ENCODE measurements at places on chromosomes 4 and X.

GRCh38 chr4:94690851-94691254, 66.9 kb upstream of the BMPR1B start:
- DNase-seq, result no peak

- no peak for DNase-seq
Observed at GRCh38 chrX:118773782-118774181, 46.4 kb downstream of the IL13RA1 start.

DNA sequence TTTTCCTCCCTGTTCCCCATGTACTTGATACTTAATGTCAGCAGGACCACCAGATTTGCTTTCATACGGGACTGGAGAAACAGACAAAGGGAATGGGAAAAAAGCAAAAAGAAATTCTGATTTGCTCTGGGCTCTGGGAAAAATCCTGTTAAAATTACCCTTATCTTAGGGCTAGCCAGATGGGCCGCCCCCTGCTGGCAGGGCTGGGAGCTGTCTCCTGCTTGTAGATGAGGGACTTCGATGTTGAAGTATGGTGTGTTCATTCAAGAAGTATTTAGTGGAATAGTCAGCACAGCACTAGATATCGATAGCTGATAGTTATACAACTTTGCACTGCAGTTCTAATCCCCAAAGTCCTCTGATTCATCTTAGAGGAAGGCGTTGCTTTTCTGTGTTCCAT, 45.8 kb downstream of the BCORL1 start:
- DNase-seq, result peak; percentile 17

DNA sequence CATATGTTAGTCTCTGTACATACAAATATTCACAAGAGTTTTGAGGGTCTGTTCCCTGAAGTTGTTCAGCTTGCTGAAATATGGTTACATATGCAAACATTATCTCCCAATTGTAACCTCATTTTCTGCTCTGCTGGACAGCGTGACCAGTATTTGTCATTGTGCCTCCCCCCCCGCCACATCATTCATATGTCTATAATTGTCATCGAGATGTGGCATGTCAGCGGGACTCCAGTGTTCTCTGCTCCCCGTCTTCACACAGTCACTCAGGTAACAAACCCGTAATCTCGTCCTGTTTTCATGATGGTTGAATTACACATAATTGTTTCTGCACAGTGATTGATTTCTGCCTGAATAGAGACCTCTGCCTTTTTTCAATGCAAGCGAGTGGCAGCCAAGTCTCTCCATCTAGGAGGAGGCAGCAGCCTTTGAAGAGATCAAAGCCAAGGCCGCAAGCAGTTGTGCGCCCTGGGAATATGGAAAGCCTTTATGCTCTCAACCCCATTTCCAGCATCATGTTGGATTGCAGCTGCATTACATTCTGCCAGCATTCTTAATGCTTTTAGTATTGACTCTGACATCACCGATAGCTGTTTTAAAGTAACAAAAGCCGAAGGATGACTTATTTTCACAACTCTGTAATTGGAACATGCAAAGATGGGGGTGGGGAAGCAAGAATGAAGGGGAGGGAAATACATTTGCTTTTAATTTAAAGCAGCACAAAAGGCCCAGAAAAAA, 27.4 kb downstream of the LEF1 start:
- no peak for DNase-seq

GRCh38 chr4:140617499-140618248, 48.9 kb upstream of the UCP1 start:
- no peak for DNase-seq

Measured in stimulated activated CD8-positive, alpha-beta memory T cell treated with anti-CD3 and anti-CD28 coated beads, Interleukin-7, amount 100 ng/mL, for 1 hour (primary cell).